ENCODE measurements at places on chromosomes 4 and X.

GRCh38 chr4:24805067-24805466 is 9.7 kb downstream of the SOD3 start:
- DNase-seq, result no peak

DNA sequence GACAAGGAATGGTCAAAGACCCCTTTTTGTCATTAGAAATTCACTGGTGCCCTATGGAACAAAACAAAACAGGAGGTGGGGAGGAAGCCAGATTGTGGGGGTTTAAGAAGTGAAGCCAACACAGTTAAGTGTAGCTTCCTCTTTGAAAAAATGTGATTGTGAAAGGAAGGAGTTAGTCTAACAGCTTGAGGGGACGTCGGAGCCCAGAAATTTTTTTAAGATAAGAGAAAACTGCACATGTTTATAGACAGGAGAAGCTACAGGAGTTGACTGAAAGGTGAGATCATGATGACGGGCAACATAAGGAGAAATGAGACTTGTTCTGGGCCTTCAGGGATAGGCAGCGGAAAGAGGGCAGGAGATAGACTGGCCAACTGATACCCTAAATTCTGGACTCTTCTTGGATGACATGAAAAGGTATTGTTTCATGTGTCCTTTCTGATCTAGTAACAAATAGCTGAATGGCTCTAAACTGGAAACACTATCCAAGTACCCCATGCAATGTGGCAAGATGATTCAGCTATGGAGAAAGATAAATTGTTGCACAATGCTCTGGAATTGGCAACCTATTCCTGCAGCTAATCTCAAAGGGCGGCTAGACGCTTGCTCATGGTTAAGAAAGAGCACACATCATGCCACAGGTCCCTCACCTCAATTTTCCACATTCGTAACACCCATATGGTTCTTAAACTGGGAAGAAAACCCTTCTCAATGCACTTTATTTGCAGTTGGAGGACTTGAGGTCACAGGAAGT is 3.7 kb upstream of the HDAC8 start:
- no peak for DNase-seq

DNA sequence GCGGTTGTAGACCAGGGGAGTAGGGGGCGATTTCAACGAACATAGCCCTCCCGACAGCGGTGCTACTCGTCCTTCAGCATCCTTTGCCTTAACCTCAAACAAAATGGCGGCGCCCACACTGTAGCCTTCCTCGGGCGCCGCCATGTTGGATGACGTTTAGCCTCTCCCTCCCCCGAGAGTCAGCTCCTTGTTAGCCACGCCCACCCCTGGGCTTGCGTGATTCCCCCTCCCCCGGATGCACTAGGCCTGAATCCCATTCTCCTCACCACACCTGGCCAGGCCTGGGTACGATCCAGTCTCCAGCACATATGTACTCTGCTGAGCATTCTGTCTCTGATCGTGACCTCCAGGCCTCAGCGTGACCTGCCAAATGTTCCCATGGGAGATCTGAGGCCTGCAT is 49.0 kb upstream of the ZNF157 start:
- no peak for DNase-seq

DNA sequence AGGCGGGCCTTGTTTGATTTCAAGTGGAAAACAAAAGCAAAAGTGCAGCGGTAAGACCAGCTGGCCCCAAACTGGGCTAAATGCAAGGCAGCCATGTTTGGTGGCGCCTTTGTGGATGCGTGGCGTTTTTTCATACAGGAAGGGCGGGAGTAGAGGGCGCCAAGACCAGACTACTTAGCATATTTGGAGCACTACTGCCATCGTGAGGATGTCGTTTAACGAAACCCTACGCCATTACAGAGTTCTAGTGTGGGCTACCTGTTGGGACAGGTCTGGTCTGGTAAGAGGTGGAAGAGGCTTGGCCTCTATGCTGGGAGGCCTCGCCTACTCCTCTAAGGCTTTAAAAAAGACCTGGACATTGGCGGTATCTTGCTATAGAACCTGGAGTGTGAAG is 230.7 kb upstream of the STK26 start:
- no peak for DNase-seq

DNA sequence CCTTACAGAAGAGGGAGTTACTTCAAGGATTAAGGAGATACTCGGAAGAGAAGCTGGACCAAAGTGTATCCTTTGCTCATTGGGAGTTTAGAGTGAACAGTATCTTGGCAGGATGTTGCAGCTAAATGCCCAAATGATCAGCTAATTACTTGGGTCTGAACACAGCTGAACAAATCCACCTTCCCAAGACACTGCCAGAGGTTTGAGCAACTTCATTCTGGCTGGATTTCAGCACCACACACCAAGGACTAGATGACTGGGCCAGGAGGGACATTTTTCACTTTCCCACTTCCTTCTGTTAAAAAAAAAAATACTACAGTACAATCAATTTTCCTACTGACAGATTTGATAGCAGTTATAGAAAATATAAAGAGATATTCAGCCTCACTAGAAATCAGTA is 324.6 kb downstream of the MID1IP1 start:
- DNase-seq, result no peak

DNA sequence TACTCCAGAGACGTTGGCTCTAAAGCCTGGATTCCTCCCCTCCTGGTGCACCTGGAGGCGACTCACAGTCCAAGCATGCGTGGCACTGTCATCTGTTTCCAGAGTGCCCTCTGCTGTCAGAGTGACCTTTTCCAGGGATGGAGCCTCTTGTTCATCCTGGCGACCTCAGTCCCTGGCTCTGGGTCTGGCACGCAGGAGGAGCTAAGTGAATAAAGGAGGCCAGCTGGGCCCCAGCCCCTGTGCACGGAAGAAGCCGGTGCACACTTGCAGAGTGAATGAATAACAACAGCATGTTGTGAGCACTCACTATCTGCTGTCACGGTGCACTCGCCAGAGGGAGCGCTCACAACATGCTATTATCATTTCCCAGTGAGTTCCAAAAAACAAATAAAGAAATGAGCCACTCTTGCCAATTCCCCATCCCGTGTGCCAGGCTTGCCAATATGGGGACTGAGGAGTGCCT is 27.8 kb upstream of the PSAPL1 start:
- no peak for DNase-seq

DNA sequence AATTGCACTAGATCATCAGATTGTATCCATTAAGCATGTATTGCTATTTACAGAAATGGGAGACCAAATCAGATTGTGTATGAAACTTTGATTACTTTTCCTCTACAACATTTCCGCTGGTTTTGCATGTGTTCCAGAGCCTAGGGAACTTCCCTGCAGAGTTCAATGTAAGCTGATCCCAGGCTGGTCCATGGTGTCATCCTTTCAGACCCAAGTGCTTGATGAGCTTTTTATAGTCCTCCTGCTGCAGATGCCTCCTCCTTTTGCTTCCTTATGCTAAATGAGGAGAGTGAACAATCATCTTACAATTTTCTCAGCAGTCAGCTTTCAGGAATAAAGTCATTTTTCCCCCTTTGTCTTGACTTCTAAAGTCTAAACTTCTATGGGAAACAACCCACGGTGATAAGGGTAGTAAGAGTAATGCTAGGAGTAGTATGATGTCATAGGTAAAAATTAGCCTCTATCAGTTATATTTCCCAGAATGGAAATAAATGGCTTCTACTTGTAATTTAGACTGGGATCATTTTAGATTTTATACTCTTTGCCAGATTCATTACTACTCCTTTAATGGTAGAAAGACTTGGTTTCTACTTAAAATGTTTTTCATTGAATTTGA is 55.1 kb upstream of the SLC4A4 start:
- DNase-seq, result no peak

- no peak for DNase-seq
These were observed 1.0 kb downstream of the FOXO4 start for GRCh38 chrX:71096760-71097032.

DNA sequence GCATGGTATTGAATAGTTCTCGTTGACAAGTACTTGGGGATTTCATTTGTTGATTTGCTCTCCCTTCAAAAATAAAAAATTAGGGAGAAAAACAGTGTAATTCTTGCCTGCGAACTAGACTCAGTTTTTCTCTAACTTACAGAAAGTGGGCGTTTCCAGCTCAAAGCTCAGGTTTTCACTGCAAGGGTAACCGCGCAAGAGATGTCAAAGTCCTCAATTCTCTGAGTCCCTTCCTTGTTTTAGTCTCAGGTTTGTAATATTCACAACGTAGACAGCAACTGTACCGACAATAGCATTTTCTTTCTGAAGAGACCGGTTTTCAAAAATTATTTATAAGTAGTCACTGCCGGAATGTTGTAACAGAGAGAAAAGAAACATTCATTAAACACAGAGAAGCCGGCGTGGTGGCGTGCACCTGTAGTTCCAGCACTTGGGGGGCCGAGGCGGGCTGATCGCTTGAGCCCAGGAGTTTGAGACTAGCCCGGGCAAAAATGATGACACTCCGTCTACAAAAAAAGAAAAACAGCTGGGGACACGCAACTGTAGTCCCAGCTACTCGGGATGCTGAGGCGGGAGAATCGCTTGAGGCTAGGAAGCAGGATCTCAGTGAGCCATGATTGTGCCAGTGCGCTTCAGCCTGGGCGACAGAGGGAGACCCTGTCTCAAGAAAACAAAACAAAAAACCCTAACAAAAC is 774 bp downstream of the ZCCHC4 start:
- no peak for DNase-seq

DNA sequence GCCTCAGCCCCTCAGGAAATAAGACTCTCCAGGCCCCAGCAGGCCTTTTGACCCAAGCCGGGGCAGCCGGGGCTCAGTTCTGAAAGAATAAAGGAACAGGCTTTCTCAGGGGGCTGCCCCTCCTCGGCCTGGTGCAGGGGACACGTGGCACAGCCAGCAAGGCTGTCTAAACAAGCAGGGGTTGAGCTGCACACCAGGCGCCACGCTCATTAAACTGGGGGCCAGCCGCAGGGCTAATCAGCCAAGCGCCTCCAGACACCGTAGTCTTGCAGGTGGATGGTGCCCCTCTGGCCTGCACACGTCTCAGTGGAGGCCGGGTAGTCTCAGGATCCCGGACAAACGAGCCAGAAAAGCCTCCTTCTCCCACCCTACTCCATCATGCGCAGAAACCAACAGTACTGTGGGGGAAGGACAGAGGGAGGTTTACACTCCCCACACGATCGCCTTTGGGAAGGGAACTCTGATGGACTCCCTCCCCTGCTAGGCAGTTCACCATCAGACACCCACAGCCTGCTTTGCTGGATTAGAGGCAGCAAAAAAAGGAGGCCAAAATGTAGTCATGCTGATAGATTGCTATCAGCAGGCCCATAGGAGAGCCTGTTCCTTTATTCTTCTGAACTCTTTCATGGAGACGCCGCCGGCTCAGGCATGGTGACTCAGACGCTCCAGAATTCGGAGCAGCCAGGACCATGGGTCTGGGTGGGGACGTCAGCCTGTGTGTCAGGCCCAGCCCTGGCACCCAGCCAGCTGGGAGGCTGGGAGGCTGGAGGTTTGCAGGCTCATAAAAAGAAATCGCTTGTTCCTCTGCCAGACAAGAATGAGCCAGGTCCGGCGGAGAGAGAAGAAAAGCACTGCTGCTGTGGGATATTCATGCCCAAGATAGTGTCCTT is 342.4 kb downstream of the BCOR start:
- peak; percentile 74 for DNase-seq

GRCh38 chr4:146224326-146224966 is 10.1 kb downstream of the REELD1 start:
- no peak for DNase-seq

DNA sequence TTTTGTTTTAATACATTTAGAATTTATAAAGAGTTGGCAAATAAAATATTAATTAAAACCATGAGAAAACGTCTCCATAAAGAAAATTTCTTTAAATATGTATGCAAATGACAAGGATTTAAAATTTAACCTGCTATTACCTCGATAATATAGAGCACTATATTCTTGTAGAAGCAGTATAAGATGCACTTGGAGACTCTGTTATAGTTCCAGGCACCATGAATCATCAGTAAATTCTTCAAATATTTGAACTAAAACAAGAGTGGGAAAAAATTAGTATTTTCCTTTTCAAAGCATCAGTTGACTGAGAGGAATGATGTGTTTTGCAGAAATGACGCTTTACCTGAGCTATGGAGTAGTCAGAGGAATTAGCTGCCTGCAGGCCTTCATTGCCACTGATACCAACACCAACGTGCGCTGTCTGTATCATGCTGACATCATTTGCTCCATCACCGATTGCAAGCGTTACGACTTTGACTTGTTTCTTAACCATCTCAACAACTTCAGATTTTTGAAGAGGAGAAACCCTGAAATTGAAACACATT is 67.3 kb downstream of the SHISA3 start:
- no peak for DNase-seq

GRCh38 chr4:132238697-132239096 is 910.4 kb upstream of the PCDH10 start:
- DNase-seq, result no peak

- no peak for DNase-seq
These were observed 44.6 kb upstream of the ANKRD50 start for GRCh38 chr4:124757126-124757525.

DNA sequence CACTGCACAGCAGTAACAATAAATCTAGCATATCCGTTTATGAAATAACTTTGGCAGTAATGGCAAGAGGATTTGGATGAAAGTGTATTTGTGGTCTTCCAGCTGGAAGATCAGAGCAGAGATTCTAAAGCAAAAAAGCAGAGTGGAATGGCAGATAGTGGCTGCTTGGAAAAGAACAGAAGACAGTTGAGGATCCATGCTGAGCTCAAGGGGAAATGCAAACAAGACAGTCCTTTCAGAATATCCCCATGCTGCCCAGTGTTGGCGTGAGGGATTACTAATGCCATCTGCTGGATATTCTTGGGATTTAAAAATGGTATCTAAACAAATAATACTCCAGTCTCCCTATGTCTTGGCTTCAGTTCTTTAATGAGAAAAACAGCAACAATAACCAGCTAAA is 629.1 kb upstream of the ATOH1 start:
- no peak for DNase-seq

DNA sequence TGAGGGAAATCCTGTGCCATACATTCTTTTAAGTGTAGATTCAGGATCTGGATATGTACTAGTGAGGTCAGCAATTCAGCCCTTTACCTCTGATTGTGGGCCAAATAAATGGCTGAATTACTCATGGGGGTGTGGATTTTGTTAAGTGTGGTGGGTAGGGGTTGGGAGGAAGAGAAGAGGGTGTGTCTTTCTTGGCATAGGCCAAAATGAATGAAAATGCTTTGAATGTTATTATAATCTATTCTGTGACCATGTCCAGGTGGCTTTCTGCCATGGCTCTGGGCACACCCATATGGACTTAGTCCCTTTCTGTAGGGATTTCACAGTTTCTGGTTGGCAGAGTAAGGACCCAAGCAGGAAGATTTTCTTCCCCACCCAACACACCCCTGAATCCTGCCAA is 244.3 kb downstream of the CBR4 start:
- no peak for DNase-seq

- no peak for DNase-seq
These were observed 5.7 kb downstream of the FAM120C start for GRCh38 chrX:54177306-54177705.

GRCh38 chrX:134294548-134294947 is 57.6 kb downstream of the CCDC160 start:
- no peak for DNase-seq

Measured in BJ (cell line).